Activated CD4-positive, CD25-positive, alpha-beta regulatory T cell (primary cell): ENCODE measurements at places on chromosomes 13 and 19.

DNA sequence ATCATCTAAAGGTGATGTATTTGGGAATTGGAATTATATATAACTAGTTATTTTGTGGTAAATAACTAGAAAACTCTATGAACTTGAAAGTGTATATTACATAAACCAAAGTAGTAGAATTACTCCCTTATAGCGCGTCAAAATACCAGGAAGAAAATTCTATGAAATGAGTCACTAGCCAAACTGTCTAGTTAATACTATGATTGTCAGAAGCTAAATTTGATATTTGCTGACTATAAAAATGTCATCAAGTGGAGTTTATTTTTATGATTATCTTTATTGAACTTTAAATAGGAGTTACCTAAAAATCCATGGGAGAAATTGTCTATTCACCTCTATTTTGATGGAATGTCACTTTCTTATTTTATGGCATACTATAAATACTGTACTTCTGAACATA, 100.6 kb downstream of the RNF17 start:
- DNase-seq: no peak

GRCh38 chr19:14346279-14346678, 35.0 kb upstream of the ADGRE5 start:
- no peak for DNase-seq

- DNase-seq: peak; percentile 34
Observed at GRCh38 chr19:18846862-18847548, 15.2 kb downstream of the UPF1 start.

GRCh38 chr19:29867984-29868383, 56.2 kb downstream of the CCNE1 start:
- DNase-seq: no peak

DNA sequence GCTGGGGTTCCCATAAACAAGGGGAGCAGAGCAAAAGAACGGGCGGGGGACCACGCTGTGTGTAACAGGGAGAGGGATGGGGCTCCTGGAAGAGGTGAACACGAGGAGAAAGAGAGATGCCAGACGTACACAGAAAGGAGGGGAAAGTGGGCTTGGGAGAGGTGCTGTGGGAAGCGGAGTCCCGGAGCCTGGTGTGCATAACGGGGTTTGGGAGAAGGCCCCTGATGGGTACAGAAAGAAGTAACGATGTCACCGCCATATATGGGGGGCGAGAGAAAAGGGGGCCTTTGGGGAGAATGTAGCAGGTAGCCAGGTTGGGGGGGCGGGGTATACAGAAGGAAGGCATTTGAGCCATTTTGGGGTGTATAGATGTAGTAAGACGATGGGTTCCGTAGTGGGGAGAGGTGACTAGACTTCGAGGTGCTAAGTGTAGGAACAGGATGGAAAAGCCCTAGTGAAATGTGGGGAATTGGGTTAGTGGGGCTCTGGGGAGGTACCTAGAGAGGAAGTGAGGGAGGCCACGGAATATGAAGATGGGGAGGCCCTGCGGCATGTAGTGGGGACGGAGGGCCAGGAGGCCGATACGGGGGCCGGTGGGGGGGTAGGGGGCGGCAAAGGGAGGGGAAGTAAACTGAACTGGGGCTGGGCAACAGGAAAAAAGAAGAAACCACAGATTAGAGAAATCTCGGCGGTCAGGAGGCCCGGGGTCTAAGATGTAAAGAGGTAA, 787 bp downstream of the ZNF580 start:
- DNase-seq: no peak

GRCh38 chr13:79481685-79482052, 714 bp downstream of the NDFIP2 start:
- DNase-seq: no peak

- DNase-seq: no peak
Observed at GRCh38 chr19:3698974-3699740, 1.1 kb downstream of the PIP5K1C start.
